NCI-H1048 (cell line): ENCODE measurements at places on chromosomes 7 and 10.

- no peak for DNase-seq
These were observed 59.8 kb downstream of the GRID1 start for GRCh38 chr10:86306628-86307278.

DNA sequence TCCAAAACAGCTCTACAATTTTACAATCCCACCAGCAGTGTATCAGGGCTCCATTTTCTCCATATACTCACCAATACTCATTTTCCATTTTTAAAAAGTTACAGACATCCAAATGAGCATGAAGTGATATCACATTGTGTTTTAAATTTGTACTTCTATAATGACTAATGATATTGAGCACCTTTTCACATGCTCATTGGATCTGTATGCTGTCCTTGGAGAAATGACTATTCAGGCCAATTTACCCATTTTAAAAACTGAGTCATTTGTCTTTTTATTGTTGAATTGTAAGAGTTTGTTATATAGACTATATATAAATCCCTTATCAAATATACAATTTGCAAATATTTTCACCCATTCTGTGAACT, 162.0 kb downstream of the MAGI2 start:
- no peak for DNase-seq

DNA sequence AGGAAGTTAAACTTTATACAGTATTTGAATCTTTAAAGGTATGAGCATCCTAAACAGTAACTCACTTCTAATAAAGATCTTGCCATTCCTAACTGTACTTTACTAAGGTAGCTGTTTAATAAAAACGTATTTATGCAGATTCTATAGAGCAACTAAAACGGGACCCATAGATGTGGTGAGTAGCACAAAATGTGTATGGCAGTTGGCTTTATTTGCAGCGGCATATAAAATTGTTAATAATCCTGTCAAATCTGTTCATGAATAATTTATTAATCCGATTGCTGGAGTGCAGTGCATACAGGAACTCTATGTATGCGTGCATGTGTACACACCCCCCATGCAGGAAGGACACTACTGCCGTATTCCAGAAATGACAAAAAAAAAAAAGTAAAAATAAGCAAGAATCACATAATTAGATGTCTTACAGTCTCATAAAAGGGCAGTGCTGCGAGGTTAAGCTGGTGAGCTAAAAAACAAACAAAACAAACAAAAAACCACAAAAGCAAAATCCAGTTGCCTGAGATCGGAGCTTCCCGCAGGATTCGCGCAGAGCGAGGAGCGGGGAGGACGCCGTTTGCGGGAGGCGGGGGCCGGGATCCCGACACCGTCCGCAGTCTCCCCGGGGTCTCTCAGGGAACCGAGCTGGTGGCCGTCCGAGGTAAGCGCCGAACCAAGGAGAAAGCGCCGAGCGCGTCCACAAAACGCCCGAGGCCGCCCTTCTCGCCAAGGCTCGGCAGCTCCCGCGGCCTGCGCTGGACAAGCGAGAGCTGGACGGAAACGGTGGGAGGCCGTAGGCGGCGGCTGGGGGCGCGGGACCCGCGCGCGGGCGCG, 518 bp upstream of the COMMD3 start:
- no peak for DNase-seq

- DNase-seq = no peak
These were observed 109.8 kb upstream of the IL6 start for GRCh38 chr7:22617166-22617565.

DNA sequence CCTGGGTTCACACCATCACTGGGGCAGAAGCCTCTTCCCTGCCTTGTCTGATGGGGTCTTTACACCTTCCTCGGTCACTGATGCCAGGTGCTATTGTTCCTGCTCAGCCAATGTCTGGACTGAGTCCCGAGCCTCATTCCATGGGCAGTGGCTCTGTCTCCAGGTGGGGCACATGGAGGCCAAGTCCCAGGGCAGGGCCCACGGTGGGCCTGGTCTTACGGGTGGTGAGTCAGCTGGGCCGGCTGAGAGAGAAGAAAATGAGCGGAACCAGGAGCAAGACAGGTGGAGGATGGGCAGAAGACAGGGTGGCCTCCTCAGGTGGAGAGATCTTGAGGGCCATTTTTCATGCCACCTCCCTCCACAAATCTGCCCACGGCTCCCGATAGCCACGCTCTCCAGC, 131.7 kb upstream of the FAM20C start:
- no peak for DNase-seq

GRCh38 chr10:123909866-123910265, 18.3 kb upstream of the CPXM2 start:
- DNase-seq = no peak

DNA sequence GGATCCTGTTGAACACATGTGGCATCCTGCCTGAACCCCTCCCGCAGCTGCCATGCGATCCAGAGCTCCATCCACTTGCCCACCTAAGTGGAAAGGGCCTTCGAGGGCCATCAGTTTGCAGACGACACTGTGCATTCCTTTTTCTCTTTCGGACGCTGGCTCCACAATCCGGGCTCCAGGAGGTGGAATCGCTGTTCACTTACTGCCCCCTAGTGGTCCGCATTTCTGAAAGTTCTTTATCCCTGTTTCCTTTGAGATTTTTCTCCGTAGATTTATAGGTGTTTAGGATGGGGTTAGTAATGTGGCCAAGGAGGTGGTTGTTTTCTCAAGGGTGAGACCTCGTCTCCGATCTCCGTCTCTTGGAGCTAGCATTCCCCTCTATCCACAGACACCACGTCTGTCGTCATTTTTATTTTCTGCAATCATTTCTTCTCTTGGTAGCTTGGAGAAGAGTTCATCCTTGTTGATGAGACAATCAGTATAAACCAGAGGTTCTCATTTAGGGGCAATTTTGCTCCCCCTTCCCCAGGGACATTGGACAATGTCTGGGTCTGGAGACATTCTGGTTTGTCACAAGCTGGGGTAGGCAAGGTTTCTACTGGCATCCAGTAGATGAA, 204.6 kb downstream of the ARHGAP21 start:
- no peak for DNase-seq

- DNase-seq = no peak
These were observed 141.3 kb downstream of the GNAT3 start for GRCh38 chr7:80370587-80370986.

DNA sequence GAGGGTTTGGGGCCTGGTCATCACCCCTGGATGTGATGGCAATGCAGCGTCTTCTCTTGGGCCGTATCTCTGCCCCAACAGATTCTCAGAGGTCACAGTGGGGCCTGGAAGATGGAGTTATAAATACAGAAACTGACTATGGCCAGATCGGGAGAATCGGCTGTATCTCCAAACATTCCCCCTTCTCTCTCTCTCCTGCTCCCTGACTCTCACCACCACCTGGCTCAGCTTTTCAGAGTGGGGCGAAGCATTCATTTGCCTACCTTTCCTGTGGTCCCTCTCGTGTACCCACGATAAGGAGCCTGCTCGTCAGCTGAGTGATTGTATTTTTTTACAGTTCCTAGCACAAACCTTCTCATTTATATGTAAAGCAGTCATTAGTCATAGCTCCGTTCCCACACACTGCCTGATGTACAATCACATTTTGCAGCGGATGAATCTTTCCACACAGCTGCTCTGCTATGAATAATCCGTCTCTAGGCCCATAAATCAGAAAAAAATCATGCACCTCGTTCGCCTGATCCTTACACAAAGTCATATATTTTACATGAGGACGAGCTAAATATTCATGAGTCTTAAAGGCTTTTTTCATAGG, 23.2 kb upstream of the BTRC start:
- no peak for DNase-seq

DNA sequence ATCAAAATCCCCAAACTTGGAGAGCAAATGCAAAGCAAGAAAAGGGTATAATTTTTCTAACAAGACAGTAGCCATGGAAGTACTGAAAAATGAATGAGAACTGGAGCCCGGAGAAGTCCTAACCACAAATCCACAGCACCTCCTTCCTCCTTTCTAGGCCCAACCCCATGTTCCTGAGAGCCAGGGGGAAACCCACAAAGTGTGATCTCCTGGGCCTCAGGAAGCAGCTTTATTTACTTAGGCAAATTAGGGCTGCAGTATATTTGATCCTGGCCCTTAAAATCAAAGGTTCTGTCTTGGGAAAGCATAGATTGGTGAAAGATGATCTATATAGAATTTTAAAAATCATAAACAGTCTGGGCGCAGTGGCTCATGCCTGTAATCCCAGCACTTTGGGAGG, 103.0 kb downstream of the DOCK4 start:
- DNase-seq = no peak
